ENCODE measurements at places on chromosomes 7 and 10. TPM values are rescaled to one million over a fixed set of nuclear protein-coding genes. Genes with fewer than 3 reads are reported as not detected.

CALML5 gene
- total RNA-seq, result not detected

PKD2L1 gene
- total RNA-seq, result not detected

FAM13C gene
- total RNA-seq, result not detected

TAS2R3 gene
- 9.5 TPM for total RNA-seq

PRR15 gene
- total RNA-seq, result not detected

CALD1 gene
- 0.69 TPM for total RNA-seq

ITPRID1 gene
- not detected for total RNA-seq

SKIDA1 gene
- total RNA-seq, result 0.10 TPM

NAPEPLD gene
- 22.8 TPM for total RNA-seq

KLF14 gene
- total RNA-seq, result 0.27 TPM
